ENCODE measurements at places on chromosomes 4 and X.

DNA sequence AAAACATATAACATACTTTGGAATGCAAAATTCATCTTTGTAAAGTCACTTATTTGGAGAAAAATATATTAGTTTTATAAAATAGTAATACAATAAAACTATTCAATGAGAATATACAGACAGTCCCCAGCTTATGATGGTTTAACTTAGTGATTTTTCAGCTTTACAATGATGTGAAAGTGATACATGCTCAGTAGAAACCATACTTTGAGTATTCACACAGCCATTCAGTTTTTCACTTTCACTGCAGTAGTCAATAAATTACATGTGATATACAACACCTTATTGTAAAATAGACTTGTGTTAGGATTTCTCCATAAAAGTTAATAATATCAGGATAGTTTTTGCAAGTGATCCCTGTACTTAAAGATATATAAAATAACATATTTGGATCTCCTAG lies 436.0 kb downstream of the CENPC start:
- DNase-seq: no peak

DNA sequence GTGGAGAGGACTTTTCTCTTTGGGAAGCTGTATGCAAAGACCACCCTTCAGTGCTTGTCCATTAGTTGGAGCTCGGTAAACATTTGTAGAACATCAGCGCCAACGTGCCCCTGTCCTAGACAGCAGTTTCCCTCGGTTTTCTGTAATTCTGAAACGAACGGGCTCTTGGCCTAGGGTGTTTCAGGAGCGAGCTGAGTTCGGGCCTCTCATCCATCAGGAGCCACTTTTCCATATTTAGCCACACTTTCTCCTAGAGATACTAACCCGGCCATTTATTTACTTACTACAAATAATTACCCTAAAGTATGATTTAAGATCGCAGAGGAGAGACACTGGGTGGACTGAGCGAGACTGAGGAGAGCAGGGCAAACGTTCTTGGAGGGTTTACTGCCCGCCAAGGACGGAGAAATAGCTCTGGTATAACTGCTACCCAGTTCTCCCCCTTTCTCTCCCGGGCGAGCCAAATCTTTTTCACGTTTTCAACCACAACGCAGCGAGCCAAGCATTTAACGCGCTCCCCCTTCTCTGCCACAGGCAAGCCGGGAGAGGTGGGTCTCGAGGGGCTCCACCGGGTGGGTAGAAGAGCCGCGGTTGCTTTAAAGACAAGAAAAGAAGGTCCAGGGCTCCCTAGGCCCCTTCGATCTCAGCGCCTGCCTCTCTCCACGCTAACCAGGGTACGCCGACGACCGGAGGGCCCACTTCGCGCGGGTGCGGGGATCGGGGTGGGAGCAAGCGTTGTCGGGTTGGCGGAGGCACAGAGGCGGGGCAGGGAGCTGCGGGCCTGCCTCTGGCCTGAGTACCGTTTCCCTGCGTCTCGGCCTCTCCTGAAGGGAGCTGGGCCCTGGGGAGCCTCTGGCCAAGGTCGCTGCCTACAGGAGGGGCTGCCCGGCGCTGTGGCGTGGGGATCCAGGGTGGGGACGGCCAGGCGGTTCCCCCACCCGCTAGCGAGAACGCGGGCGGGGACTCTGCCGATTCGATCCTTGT lies 10.8 kb upstream of the PITX2 start:
- DNase-seq: no peak

DNA sequence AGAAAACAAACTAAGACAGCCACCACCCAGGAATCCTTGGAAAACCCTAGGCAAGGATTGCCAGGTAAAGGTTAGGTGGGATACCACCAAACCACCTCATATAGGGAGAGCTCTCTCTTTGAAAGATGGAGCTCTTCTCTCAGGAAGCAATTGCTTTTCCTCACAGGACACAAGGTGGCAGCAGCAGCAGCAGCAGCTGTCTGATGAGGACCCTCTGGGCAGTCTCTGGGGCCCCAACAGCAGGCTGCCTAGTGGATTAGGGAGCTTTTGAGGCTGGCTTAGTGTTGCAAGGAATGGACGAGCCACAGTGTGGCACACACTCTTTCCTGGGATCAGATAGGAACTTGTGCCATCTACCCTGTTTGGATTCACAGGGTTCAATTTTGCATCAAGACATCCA lies 41.4 kb upstream of the CHRDL1 start:
- no peak for DNase-seq

DNA sequence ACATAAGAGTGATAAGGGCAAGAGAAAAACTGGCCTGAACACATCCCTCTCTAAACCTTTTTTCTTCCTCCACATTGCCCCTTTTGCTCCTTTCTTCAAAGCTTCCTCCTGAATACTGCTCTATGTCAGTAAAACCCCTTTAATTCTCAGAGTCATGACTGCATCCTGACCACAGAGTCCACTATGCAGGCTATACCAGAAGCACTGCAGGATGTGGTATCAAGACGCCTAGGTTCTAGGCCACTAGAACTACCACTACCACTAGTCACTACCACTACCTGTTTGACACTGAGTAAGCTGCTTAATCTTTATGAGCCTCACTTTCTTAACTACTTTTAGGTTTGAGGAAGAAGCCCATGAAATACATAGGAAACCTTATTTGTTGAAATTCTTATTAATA lies 38.7 kb downstream of the ARHGEF9 start:
- DNase-seq: no peak

DNA sequence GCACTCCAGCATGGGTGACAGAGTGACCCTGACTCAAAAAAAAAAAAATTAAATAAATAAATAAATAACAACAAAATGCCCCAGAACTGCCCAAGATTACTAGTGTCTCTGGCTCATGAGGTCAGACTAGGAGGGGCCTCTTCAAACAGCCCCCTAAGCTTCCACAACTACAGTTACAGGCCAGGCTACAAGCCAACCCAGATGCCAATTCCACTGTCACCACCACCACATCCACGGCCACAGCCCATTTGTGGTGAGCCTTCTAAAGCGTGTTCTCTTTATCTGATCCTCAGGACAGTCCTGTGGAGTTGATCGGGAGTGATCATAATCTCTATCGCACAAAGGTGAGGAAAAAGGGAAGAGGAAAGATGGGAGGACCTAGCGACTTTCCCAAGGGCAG lies 36.6 kb downstream of the IGFBP7 start:
- no peak for DNase-seq

GRCh38 chrX:17292111-17292527 lies 82.9 kb upstream of the NHS start:
- no peak for DNase-seq

GRCh38 chr4:180953572-180953971 lies 1289.6 kb upstream of the TENM3 start:
- DNase-seq: no peak

DNA sequence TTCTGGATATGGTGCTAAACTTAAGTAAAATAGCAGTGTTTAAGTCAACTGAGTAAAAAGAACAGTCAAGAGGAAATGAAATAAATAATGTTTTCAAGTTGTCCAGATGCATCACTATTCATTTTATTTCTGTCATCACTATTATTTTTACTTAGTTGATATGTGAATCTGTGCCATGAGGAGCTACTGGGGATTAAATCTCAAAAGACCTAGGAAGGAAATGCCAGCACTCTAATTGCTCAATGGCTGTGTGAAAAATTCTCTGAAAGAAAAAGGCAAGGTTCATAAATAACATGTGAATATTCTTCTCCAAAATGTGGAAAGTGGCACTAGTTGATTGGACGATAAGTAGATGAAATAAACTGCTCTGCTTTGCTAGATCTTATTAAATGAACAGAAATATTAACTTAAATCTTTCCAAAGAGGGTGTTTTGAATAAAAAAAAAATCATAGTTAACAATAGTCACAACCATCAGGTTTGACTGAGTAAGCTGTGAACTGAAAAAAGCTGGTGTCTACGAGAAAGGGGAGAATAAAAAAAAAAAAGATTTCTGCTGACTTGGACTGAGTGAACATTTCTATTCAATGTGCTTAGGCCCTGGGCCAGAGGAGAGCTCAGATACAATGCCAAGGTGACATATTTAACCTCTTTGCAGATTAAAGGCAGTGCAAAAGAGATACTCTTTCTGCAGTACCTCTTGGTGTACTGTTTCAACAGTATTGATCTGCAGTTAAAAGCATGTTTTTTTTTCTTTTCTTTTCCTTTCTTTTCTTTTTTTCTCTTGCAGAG lies 1.6 kb downstream of the SPARCL1 start:
- no peak for DNase-seq

DNA sequence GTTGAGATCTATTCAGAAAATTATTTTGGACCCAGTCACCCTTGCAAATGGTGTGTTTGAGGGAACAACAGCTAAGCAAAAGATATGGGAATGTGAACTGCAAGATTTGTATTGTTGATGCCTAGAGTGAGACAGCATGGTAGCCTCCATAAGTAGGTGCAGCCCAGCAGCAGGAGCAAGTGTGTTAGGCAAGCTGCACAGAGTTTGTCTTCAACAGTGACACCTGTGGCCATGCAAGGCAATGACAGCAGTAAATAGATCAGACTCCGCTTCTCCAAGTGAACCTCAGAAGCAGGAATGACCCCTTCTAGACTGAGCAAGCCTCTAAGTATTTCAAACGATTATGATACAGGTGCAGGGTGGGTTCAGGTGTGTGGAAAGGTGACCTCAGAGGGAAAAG lies 133.4 kb upstream of the MSX1 start:
- DNase-seq: no peak

DNA sequence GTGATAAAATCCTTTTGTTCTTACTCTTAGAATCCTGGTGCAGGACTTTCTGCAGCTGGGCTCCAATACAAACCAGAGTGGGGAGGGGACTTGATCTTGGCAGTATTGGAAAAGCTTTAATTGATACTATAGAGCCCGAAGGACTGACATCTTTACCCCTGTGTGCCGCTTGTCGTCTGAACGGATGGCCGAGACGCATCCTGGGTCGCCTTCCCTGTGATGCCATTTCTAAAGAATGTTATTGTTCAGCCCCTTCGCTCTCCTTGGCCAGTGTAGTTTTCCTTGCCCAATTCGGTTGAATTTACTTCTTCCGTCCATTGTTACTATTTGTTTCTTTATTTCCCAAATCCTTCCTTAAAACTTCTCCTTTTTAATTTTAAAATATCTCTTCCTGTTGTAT lies 80.9 kb downstream of the CLDN34 start:
- DNase-seq: no peak

Measured in activated effector memory CD4-positive, alpha-beta T cell treated with Interleukin-2 at 50 U/mL for 16 hours (primary cell).